ENCODE measurements at places on chromosomes 2 and 18.

- peak; percentile 74 for DNase-seq
These were observed 24.5 kb upstream of the PEX13 start for GRCh38 chr2:60992985-60993392.

- DNase-seq: peak; percentile 78
These were observed 7.4 kb upstream of the B3GNT7 start for GRCh38 chr2:231387904-231388724.

GRCh38 chr2:201796478-201796865 is 9.9 kb upstream of the CDK15 start:
- DNase-seq: no peak

DNA sequence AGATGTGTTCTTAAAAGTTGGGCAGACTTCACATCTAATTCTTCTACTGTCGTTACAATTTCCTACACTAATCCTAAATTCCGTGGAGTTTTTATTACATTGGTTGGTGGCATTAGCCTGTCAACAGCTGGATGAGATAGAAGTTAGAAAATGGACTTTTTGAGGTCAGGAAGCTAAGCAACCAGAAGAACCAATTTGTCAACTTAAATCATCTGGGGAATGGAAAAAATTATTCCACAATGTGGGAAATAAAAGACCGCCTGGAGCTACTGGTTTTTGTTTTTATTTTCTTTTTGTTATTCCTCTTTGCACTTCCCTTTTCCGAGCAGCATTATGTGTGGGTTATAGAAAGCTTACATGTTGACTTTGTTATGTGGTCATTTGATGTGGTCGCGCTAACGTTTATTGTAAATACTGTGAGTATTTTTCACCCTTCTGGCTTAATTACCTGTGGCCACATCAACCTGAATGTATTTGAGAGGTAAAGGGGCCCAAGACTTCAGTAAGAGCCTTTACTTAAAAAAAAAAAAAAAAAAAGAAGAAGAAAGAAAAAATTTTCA is 75.3 kb downstream of the PTPRM start:
- no peak for DNase-seq

GRCh38 chr2:644871-645270 is 32.3 kb downstream of the TMEM18 start:
- no peak for DNase-seq

DNA sequence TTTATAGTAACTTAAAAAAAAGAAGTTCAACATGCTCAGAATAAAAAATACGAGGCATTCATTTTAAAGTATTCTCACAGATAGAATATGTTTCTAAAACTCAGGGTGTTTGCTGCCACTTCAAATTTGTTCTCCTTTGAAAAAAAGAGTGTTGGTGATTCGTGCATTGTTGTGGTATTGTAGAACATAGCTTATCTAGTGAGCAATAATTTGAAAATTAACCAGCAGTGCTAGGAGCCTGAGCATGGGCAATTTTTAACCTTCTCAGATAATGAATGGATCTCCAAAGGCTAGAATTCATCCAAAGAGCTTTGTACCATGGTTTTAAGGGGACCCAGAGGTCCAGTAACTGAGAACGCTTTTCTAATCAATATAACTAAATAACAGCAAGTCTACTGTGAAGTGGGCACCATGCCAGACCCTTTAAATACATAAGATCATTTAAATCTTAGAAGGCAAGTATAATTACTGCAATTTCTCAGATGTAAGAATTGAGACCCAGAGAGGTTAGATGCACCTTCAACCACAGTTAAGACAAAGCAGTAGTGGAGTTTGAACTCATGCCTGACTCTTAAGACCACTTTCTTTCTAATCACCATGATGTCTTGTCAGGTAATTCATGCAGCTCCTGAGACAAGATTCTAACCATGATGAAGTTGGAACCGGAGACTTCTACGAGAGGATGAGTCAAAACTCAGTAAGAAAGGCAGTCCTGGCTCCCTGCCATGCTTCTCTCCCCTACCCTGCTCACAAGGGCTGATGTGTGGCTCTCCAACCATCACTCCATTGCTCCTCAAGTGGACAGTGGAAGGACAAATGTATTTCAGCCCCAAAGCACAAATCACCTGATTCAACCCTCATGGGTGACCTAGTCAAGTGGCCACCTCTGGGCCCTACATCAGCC is 3.4 kb downstream of the CYRIA start:
- DNase-seq: no peak

DNA sequence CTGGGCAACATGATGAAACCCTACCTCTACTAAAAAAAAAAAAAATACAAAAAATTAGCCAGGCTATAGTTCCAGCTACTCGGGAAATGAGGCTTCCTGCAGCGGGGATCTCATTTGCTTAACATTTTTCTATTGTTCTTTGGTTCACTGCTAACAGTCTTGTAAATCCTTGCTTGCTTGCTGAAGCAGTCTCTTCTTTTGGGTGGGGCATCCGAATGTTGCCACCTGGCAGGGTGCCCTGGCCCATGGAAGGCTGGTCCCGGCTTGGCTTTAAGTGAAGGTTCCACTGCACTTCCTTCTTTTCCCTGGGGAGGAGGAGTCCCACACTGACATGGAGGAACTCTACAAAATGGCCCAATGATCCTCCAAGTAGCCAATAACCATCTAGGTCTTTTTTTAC is 6.0 kb upstream of the ANKRD29 start:
- no peak for DNase-seq
